ENCODE measurements at places on chromosomes 12 and 14. TPM values are rescaled to one million over a fixed set of nuclear protein-coding genes. Genes with fewer than 3 reads are reported as not detected.

The AGAP2 gene
- 33.4 TPM for total RNA-seq

The SAMD15 gene
- 0.29 TPM for total RNA-seq

The IGF1 gene
- 0.83 TPM for total RNA-seq

The GLI1 gene
- 2.5 TPM for total RNA-seq

The FOXN4 gene
- total RNA-seq = not detected

The WIF1 gene
- total RNA-seq = not detected

The FITM1 gene
- total RNA-seq = 0.26 TPM

The HOXC9 gene
- not detected for total RNA-seq

The CBLN3 gene
- total RNA-seq = 5.5 TPM

The ADAM21 gene
- total RNA-seq = not detected

The IKZF4 gene
- 31.9 TPM for total RNA-seq

The ERBB3 gene
- total RNA-seq = 0.51 TPM

The BDKRB2 gene
- total RNA-seq = not detected

The CEBPE gene
- total RNA-seq = not detected

The CLECL1 gene
- total RNA-seq = 9.1 TPM

The SMCO2 gene
- total RNA-seq = 1.8 TPM

The CDKL1 gene
- 2.5 TPM for total RNA-seq

The TC2N gene
- 21.5 TPM for total RNA-seq

The ITFG2 gene
- 42.2 TPM for total RNA-seq

The NRXN3 gene
- not detected for total RNA-seq

The KCNA1 gene
- not detected for total RNA-seq

The SLC35F4 gene
- total RNA-seq = not detected

The KRT72 gene
- not detected for total RNA-seq

The RAD9B gene
- 1.4 TPM for total RNA-seq

The PKP2 gene
- not detected for total RNA-seq

The KRT83 gene
- total RNA-seq = not detected

The KLRC4 gene
- not detected for total RNA-seq

The TMTC2 gene
- 3.0 TPM for total RNA-seq

The TSPAN11 gene
- not detected for total RNA-seq

The RPGRIP1 gene
- not detected for total RNA-seq

The MYO1H gene
- total RNA-seq = not detected

The ANKS1B gene
- 2.8 TPM for total RNA-seq

The TGFB3 gene
- total RNA-seq = 3.0 TPM

The GARIN6 gene
- not detected for total RNA-seq

The CCDC197 gene
- total RNA-seq = not detected

All from activated T-helper 1 cell treated with anti-CD3 and anti-CD28 coated beads, Interleukin-12 subunit alpha, Interleukin-12 subunit beta, Interleukin-2, Interleukin-4 antibody, amounts not matched to agents 30 ng/mL and 10 ng/mL and 1 ng/mL, durations not matched to agents 14 hours and 24 hours and 36 hours (primary cell).